ENCODE measurements at places on chromosomes 7 and 10. TPM values are rescaled to one million over a fixed set of nuclear protein-coding genes. Genes with fewer than 3 reads are reported as not detected.

Gene AMPH
- 109 TPM for polyA plus RNA-seq

Gene SFMBT2
- polyA plus RNA-seq: 15.8 TPM

Gene ZNF727
- polyA plus RNA-seq: not detected

Gene PRKCQ
- 10.9 TPM for polyA plus RNA-seq

Gene PLXDC2
- polyA plus RNA-seq: 30.6 TPM

Data from spinal cord (tissue), 10 donors.